Activated T-cell treated with anti-CD3 and anti-CD28 coated beads for 24 hours (primary cell): ENCODE measurements at places on chromosomes 12 and 14.

DNA sequence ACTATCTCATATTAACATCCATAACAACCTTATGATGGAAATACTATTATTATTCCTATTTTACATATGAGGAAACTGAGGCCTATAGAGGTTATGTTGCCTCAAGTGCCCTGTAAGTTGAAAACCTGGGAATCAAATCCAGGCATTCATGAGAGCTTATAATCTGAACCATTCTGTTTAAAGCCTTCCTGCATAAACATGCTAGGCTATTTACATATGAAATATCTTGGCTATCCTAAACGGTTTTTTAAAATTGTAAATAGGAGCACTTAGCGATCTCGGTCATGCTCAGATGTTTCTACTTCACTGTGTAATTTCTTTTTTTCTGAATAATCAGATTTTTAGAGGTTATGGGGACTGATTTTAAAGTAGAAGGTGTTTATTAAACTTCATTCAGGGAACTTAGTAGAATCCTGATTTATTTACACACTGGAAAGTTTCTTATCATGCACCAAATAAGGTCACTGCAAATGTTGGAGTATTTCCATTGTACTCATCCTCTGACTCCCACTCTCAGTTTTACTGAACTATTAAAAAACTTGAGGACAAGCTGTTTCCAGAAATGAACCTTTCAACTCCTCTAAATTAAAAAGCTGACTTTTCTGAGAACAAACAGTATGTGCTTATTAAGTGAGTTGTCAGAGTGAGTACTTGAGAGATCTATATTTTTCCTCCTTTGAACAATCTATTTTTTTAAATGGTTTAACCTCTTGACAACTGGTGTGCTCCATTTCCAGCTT is 141.7 kb downstream of the PIK3C2G start:
- DNase-seq: no peak

GRCh38 chr12:10567813-10568212 is 45.6 kb downstream of the MAGOHB start:
- DNase-seq: no peak

- no peak for DNase-seq
Observed at GRCh38 chr12:40207551-40207950, 17.2 kb upstream of the LRRK2 start.

- DNase-seq: no peak
Observed at GRCh38 chr12:18551106-18551505, 186.7 kb downstream of the PLCZ1 start.

DNA sequence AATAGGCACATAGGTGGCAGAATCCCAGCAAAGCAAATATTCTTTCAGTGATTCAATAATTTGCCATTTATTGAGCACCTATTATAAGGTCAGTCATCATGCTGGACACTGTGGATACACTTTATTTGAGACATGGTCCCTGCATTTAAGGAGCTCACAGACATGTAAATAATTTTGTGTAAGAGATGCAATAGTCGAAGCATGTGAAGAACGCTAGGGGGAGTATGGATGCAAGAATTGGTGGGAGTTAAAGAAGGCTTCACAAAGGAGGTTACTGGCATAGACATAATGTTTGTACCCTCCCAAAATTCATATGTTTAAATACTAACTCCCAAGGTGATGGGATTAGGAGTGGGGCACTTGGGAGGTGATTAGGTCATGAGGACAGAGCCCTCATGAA is 260.6 kb upstream of the GARIN6 start:
- no peak for DNase-seq

DNA sequence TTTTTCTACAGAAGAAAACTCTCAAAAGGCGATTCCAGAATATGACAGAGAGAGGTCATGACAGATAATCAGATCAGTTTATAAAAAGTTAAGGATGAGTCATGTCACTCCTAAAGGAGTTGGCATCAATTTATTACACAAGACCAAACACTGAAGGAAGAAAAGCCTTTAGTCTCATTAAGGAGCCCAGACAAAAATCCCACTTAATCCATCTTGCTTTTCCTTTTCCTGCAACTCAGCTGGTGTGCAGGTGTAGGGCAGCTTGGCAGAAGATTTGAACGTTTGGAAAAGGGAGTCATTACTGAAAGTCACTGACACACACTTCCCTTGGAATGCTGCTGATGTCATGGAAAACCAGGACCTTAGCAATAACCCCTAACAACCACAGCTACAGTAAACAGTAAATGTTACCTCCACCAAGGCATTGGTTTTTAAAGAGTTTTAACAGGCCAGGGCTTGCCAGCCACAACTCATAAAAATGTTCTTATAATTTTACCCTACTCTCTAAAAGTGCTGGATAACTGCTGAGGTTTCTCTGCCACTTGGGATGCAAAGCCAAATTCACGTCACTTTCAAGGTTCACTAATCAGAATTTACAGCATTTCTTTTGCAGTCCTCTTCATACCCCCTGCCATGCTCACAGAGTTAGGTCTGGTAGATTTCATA is 320.6 kb downstream of the RAD51B start:
- no peak for DNase-seq

GRCh38 chr12:84694116-84694515 is 218.5 kb downstream of the SLC6A15 start:
- DNase-seq: no peak

DNA sequence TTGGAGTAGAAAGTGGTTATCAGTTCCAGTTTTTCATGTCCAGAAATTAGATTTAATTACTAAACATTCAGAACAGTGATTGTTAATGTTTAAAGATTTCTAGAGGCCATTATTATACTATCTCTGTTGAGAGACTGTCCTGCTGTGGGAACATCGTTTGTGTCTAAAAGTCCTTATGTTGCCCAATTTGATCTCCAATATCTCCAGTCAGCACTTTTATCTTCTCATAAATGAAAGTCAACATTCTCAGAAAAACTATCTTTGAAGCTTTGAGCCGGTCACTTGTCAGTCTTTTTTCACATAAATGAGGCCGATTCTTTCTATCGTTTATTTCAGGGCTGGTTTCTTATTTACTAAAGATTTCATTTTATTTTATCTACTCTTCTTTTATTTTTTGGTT is 90.8 kb upstream of the NPAS3 start:
- no peak for DNase-seq

DNA sequence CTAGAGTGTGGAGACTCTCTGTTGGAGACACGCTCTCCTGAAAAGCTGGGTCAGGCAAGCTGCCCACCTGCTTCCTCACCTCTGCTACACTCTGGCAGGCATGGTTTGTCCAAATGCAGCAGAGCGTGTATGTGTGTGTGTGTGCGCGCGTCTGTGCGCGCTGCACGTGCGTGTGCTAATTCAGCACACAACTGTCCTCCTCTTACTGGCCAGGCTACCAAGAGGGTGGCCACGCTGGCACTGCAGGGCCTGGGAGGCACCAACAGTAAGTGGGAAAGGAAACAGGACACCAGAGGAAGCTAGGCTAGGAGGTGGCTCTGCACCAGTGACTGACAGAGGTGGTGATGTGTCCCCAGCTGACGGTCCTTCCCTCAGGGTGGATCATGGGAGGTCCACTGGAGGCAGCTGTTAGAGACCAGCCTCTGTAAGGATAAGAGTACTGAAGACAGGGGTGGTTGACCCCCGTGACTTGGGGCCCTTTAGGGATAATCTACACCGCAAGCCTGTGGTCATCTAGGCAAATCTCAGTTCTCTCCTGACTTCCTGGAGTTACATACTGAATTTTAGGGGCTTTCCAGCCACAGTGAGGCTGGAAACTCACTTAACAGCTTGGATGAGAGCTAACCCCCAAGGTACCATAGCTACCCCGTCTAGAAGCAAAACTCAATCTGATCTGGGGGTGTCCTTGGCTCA is 15.6 kb upstream of the TFCP2 start:
- DNase-seq: no peak

DNA sequence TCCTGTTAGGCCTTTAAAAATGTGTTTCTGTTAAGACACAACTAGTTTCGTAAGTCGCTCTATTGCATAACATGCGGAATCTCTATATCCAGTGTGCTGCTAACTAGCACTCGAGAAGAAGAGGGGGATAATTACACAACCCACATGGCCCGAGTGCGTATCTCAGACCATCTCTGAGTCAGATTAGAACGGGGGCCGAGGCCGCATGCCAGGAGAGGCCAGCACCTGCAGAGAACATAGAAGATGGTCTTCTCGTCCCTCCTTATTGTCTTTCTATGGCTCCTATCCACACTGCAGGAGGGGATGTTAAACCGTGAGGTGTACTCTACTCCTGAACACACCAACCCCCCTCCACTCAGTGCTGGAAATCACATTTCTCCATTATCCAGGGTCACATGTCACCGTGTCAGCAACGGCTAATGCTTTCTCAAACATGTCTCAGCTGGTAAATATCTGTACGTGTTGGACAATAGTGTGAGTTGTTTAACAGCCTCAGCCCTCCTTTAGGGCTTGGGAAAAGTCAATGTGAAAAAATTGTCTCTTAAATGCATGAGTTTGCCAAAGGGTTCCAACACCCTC is 56.3 kb downstream of the CCDC88C start:
- DNase-seq: no peak

DNA sequence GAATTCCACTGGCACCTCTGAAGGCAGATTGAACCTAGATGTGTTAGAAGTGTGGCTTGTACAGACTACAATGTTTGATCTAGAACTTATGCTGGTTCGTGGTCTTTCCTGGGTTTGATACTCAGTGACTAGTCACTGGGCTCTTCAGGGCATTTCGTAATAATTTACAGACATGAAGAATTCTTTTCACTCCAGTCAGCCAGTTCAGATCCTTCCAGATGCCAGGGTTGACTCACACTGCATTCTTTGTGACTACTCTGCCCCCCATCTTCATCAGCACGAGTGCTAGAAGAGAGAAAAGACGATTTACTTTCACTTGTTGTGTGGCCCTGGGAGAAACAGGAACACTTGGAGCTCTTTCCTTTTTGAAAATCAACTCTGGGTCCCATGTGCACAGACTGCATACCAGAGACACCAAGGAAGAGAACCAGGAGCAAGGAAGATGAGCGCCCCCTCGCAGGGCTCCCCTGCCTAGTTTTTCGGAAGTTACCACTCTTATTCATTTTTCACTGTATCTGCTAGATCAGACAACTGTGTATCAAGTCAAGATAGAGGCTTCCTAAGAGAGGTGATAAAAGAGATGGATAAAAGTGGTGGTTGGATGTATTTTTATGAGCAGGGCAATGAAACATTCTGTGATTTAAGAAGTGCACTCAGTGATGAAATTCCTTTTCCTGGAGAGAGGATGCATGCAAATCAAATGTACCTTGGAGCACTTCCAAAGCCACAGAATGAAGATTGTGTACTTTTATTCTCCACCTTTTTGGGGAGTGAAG is 33.5 kb upstream of the EVL start:
- no peak for DNase-seq

- DNase-seq: no peak
Observed at GRCh38 chr14:78278464-78279250, 108.5 kb downstream of the NRXN3 start.

DNA sequence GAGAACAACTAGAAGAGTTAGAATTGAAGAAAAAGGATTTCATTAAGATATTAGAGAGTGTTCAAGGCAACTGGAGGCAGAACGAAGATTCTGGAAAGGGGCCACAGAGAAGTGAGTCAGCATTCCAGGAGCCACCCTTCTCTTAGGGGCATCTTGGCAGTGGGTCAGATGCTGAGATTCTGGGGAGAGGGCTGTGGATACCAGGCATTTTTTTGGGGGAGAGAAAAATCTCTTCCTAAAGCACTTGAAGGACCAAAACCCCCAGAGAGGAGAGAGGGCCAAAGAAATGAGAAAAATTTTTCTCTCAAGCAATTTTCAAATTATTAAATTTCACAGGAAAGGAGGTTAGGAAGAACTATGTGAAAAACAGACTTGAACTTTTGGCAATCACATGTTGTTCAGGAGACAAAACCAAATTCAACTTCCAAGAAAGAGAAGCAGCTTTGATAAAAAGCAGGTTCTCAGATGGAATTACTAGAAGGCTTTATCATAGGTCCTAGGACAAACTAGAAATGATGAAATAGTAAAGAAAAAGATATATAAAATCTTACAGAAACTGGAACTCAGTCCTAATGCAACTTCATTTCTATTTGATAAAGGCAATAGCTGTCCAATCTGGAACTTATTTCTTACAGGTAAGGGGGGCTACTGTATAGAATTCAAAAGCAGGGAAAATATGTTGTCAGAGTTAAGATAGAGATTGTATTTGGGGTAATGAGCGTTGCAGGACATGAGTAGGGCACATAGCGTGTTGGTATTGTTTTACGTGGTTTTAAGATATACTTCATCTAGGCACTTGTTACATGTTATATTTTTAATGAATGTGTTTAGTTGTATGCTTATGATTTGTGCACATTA is 1.1 kb upstream of the CLEC2D start:
- no peak for DNase-seq

DNA sequence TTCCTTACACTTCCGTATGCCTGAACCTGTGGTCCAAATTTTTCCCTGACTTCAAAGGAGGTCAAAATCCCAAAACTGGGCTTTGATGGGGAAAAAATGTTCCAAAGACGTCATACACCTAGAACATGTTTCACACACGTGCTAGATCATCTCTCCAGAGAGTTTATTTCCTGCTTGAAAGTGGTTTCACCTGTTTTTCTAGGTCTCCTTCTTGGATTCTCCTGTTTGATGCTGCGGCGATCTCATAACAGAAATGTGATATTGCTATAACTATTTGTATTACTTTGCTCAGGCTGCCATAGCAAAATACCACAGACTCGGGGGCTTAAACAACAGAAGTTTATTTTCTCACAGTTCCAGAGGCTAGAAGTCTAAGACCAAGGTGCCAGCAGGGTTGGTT is 19.7 kb upstream of the TMCC3 start:
- no peak for DNase-seq

GRCh38 chr12:64296301-64296700 is 74.2 kb upstream of the KICS2 start:
- DNase-seq: no peak

DNA sequence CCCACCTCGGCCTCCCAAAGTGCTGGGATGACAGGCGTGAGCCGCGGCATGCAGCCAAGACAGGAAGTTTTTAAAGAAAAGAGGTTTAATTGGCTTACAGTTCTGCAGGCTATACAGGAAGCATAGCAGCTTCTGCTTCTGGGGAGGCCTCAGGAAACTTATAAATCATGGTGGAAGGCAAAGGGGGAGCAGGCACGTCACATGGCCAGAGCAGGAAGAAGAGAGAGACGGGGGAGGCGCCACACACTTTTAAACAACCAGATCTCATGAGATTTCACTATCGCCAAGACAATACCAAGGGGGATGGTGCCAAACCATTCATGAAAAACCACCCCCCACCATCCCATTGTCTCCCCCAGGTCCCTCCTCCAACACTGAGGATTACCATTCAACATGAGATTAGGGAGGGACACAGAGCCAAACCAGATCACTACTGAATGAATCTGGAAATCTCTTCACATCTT is 14.1 kb downstream of the CCDC63 start:
- no peak for DNase-seq

DNA sequence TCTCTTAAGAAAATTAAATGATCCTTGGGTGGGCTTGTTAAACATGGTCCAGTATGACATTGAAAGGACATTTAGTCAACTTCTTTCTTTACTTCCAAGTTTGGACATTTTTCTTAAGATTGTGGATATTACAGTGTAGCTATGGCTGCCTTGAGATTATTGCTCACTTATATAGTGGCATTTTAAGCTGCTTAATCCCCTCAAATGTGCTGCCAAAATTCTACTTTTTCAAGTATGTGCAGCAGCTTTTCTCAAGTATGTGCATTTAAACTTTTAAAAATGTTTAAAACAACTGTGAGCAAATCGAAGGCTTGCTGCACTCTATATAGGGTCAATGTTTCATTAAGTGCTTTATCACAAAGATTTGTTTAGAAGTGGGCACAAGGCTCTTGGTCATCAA is 7.4 kb downstream of the TXNRD1 start:
- DNase-seq: no peak
